ENCODE measurements at places on chromosomes 1 and 21.

- DNase-seq = no peak
Observed at GRCh38 chr1:93961906-93962305, 52.7 kb upstream of the GCLM start.

DNA sequence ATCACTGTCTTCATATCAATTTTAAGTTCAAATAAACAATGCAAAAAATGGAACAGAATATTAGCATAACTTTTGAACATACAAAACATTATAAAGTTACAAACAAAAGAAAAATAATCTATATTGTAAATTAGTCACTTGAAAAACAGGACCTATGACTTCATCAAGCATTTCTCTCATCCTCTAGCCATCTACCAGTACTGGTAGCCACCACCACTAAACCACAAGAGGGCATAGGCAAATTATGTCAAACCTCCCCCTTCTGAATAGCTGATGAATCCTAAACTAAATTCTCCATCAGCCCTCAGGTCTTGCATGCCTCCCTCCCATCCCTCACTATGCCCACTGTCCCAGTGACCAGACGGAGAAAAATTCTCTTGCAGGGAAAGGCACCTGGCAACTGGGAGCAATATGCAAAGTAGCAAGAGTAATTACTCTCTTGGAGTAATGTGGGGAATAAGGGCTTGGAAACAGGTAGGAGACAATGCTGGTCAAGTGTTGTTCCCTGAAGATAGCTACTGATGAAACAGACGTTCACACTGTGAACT lies 37.1 kb downstream of the SSX2IP start:
- no peak for DNase-seq

DNA sequence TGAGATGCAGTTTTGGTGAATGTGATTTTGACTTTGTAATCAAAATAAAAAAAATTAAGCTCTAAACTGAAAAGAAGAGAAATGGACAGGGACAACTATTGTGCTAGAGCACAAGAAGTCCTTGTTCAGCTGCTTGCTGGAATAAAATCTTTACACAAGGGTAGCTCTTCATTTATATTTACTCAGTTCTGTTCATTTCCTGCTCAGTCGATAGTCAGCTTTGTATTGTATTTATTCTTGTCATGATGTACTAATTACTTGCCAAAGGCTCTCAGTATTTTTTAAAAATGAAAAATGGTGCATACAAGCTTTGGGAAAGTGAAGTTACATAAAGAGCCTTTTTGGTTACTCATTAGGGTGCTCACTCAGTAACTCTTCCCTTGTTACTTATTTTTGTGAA lies 17.8 kb downstream of the F5 start:
- DNase-seq = no peak

DNA sequence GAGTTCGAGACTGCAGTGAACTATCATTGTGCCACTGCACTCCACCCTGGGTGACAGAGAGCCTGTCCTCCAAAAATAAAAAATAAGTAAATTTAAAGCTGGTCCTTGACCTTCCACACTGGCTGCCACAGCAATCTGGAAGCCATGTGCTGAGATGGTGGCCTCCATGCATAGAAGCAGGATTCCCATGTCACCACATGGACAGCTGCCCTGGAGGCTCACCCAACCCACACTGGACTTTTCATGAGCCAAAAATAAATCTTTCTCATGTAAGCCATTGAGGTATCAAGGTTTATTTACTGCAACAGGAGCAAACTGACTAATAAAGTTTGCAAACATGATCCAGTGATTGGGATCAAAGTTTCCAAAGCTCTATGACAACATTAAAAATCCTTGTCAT lies 88.5 kb downstream of the SETD4 start:
- no peak for DNase-seq

GRCh38 chr1:202961220-202961880 lies 3.2 kb upstream of the ADIPOR1 start:
- no peak for DNase-seq

DNA sequence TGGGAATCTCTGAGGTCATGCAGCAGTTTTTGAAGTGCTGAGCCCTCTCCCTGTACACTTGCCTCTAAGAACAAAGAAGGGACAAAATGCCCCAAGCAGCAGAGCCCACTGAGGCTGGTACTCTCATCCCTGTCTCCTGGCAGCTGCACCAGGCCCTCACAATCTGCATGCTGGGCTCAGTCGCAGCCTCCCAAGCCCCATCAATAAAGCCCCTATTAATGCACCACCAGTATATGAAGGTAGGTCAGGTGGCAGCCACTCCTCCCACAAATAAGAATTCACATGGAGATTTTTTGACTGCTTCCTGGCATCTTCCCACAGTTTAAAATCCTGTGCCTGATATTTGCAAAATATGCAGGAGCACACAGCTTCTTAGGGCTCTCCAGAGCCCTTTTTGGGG lies 181.2 kb upstream of the PALMD start:
- DNase-seq = no peak

DNA sequence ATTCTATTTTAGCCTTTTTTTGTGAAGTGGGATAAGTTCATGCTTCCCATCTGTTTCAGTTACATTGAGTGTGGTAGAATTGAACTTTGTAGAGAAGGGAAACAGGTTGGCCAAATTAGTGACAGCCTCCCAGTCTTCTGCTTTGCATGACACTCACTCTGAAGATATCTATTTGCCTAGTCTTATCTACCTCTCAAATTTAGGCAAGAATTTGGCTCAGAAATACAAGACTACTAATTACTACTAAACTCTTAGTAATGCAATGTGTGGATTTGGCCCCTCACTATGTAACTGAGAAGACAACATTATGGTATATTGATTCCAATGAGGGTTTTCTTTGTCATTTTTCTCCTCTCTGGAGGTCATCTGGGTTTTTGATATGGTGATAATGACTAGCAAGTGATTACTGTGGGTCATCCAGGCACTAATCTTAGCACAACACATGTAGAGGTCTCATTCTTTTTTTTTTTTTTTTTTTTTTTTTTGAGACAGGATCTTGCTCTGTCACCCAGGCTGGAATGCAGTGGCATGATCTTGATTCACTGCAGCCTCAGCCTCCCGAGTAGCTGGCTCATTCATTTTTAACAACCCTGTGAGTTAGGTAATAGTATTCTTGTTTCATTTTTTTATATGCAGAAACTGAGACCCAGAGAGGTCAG lies 6.3 kb downstream of the FAM20B start:
- DNase-seq = no peak

DNA sequence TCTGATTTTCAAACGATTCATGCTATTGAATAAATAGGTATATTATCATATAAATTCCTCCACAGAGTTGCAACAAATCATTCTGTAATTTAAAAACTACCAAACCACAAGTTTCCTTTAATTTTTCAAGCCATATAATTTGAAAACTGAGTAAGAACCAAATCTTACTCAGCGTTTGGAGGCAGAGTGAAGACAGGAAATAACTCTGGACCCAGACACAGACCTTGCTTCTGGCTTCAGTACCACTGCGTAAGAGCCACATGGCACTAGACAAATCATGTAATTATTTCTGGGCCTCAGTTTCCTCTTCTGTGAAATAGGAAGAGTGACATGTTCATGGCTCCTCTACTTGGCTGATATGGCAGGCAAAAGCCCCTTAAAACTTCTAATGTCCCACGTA lies 82.4 kb downstream of the SMYD2 start:
- no peak for DNase-seq

DNA sequence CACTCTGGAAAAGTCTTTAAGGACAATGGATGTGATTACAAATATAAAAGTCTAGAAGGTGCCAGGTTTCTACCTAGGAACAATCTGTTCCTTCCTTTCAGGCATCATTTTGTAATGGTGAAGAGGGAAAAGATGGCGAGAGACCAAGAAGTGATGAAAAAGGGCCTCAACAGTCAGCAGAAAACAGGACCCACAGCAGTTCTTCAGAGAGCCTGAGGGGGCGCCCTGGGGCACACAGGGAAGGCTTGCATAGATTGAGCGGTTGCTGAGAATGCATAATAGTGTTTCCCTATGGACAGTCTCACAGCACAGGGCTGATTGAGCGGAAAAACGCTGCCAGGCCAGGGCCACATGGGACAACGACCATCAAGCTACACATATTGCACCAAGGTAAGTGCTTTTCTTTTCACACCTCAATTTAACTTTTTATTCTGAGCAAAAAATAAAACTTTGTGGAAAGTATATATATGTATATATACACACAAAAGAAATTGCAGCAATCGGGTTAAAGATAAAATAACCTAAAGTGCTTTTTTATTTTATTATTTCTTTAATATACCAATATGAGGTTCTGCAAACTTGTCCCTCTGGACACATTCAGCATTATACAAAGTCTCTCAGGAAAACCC lies 3.1 kb upstream of the YRDC start:
- DNase-seq = peak; percentile 73

GRCh38 chr1:183165456-183165855 lies 20.6 kb upstream of the LAMC2 start:
- no peak for DNase-seq

GRCh38 chr1:6040444-6040843 lies 5.2 kb upstream of the KCNAB2 start:
- no peak for DNase-seq

- no peak for DNase-seq
Observed at GRCh38 chr1:70818401-70818800, 229.2 kb downstream of the PTGER3 start.

DNA sequence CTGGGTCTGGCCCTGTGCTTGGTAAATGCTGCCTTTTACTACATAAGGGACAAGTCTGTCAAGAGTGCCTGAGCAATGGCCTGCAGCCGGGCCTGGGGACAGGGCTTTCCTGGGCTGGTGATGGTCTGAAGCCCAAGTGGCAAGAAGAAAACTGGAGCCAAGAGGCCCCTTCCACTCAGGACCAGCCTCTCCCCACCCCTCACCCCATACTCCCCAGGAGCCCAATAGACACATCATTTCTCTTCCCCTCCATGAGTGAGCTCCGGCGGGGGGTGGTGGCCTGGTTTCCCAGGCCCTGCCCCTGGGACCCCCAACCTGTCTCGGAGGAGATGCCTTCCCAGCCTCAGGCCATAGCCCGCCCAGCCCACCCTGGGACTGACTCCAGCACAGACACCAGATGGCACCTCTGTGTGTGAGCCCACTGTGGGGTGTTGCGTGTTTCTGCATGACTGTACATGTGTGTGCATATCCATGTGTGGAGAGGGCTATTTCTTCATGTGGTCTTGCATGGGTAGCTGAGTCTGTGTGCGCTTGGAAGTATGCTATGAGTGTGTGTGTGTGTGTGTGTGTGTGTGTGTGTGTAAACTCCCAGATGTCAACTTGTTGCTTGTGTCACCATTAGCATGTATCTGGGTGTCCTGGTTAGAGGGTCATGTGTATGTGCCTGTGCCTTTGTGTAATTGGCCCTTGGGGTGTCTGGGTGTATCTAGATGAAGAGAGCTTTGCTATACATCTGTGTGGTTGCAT lies 14.3 kb upstream of the LRP8 start:
- DNase-seq = no peak

DNA sequence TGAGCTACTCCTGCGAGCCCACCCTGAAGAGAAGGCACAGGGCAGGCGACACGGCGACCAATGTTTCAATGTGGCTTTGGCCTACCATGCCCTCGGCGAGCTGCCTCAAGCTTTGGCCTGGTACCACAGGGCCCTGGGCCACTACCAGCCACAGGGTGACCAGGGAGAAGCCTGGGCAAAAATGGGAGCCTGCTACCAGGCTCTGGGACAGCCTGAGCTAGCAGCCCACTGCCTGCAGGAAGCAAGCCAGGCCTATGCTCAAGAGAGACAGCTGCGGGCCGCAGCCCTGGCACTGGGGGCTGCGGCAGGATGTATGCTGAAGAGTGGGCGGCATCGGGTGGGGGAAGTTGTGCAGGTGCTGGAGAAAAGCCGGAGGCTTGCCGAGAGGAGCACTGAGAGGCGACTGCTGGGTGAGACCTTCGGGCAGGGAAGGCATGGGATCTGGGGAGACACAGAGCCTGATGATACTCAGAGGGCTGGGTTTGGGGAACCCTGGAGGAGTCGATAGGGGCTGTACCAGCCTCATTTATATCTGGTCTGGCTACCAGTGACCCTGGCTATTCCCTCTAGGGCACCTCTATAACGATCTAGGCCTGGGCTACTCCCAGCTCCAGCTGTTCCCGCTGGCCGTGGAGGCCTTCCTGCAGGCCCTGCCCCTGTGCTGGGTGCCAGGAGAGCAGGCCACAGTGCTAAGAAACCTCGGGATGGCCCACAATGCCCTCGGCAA lies 2.3 kb downstream of the TTC24 start:
- DNase-seq = no peak

DNA sequence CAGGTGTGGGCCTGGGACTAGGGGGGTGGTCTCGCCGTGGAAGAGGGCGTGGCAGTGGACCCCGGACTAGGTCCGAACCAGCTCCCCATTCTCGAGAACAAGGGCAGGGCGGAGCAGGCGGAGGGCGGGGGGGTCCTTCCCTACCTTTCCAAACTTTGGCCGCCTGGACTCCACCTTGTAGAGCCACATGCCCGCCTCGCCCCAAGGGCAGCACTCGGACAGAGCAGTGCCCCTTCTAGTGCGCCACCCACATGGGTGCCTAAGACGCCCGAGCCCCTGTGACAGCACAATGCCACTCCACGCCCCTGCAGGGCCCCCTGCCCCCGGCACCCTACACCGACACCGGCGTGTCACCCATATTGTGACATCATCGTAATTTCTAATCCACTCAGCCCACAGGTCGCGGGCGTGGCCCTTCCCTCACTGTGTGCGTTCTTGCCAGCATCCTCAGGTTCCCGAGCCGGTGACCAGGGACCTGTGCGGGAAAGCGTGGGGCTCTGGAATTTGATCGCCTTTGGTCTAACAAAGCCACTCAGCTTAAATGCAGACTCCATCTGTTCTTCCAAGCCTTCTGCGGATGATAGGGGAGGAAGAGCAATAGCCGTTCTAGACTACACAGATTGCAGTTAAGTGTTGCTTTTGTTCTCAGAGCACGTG lies 553 bp upstream of the STMN1 start:
- peak; percentile 64 for DNase-seq

- no peak for DNase-seq
Observed at GRCh38 chr1:44929531-44929930, 56.9 kb downstream of the EIF2B3 start.

GRCh38 chr21:42091899-42092508 lies 20.9 kb downstream of the UMODL1 start:
- peak; percentile 56 for DNase-seq

GRCh38 chr1:72623299-72623708 lies 341.0 kb upstream of the NEGR1 start:
- DNase-seq = peak; percentile 13

DNA sequence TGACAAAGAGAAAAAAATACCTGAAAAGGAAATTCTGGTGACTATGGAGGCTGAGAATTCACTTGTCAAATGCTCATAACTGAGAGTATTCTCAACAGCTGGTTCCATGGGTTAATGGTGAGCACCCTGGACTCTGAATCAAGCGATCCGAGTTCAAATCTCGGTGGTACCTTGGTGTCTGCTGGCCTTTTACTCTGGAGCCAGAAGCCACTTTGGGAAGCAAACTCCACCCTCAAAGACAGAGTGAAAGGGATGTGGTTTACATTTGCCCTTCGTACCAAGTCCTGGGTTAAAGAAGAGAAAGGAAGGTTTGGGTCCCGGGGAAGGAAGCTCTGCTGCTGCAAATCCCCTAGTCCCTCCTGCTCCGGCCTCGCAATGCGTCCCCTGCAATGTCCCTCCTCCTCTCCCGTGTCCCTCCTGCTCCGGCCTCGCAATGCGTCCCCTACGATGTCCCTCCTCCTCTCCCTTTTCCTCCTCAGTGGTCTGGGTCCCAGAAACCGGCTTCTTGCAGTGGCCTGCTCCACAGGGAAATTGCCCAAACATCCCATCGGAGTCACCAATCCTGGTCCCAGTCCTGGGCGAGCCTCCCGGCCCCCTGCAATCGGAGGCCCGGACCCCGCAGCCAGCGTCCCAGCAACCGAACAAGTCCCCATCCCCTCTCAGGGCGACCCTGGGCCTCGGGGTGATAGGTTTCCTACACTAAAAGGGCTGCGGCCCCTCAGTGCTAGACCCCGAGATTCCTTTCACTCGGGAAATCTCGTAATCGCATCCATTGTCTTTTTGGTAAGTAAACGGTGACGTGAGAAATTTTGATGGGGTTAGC lies 129.4 kb downstream of the PPIAL4G start:
- peak; percentile 77 for DNase-seq
